D721Med (cell line): ENCODE measurements at places on chromosomes 7 and 10.
A peak's percentile ranks its signal among the peaks of the same experiment; 100 is the strongest.

DNA sequence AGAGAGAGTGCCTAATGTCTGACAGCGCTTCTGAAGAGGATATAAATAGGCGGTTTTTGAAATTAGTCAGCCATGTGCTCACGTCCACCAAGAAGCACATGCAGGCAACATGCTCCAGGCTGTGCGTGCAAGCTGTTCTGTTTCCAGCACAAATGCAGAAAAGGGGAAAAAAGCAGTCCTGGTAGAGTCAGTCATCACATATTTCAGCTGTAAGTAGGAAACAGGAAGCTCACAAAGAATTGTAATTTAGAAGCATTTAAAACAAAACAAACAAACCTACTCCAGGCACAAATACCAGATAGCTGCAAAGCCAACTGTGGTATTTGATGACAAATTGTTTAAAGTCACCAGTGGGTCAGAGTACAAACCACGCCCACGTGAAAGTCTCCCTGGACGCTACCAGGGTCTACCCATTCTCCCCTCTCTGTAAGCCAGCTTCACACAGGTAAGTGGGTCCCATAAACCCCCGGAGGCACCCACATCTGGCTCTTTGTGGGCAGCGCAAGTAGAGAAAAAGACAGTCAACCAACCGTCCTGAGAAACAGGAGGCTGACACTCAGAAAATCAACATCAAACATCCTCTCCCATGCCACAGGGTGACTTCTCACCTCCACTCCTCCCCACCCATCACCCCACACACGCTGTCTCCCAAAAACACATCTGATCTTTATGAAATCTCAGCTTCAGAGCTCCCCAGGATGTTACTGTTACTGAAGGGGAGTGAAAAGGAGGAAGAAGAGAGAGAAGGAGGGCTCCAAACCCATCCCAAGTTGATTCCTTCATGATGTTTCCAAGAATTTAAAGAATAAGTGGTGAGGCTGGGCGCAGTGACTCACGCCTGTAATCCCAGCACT lies 186.4 kb downstream of the FAM107B start:
- no peak for DNase-seq

DNA sequence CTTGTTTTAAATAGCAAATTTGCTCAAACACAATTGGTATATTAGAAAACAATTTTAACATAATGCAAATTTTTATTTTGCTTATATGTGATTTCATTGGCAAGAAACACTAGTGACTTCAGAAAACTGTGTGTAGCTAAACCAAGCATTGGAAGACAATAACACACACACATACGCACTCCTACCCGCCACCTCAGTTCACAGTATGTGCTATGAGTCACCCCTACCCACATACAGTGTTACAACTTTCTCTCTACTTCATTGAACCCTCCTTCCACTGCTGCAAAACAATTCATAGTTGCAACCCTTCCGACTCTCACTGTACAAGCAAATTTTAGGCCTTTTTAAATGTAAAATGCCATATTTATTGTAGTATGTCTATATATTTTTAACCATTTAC lies 119.9 kb upstream of the THSD7A start:
- DNase-seq, result no peak

GRCh38 chr7:72326365-72326764 lies 85.8 kb downstream of the CALN1 start:
- no peak for DNase-seq

DNA sequence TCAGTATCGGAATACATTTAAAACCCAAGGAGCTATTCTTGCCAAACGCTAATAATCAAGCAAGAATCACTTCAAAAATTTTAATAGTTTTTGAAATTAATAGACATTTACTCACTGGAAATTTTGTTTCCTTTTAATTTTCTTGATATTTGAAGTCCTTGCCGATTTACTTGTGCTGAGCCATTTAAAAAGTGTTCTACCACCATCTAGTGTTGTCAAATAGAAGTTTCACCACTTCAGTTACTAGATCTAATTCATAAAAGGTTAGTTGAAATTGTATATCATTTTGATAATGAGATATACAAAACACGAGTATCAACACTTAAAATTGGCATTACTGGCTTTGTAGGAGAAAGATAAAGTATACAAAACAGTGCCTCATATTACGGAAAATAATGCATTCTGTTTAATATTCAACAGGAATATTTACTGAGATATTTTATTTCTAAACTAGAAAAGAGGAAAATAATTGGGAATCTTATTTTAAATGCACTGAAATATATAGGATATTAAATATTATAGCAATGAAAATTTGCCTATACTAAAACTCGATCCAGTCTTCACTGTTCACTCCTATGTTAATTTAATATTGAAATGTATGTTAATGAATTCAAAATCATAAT lies 664.8 kb upstream of the SEMA3D start:
- DNase-seq, result no peak

DNA sequence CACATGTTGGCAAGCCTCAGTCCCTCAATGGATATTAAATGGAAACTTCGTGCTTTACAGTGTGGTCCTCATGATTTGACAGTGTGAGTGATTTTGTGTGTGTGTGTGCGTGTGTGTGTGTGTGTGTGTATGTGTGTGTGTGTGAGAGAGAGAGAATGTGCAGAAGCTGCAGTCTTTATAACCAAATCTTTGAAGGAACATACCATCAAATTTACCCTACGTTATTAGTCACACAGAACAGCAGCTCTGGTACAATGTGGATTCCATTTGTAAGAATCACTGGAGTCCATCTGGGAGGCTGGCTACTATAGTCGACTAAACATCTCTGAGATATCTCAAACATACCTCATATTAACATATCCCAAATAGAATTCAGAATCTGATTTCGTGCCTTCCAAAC lies 928.0 kb upstream of the POT1 start:
- no peak for DNase-seq

DNA sequence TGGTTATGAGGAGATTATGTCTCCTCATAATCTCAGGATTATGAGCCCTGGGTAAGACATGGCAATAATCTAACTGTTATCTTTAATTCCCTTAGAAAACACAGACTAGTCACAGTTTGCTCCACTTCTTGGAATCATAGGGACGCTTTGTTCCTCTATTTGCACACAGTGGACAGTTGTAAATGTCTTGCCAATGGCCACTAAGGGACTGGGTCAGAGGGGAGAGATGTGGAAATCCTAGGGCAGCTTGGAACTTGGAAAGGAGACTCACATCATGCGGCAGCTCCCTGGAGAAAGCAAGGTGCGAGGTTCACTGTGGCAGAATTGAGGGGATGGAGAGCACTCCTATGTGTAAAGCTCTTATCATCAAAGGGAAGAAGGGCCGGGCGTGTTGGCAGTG lies 266.1 kb downstream of the PRPF18 start:
- peak; percentile 37 for DNase-seq

- DNase-seq, result no peak
Measured at GRCh38 chr10:21969326-21970287, 33.9 kb downstream of the DNAJC1 start.

DNA sequence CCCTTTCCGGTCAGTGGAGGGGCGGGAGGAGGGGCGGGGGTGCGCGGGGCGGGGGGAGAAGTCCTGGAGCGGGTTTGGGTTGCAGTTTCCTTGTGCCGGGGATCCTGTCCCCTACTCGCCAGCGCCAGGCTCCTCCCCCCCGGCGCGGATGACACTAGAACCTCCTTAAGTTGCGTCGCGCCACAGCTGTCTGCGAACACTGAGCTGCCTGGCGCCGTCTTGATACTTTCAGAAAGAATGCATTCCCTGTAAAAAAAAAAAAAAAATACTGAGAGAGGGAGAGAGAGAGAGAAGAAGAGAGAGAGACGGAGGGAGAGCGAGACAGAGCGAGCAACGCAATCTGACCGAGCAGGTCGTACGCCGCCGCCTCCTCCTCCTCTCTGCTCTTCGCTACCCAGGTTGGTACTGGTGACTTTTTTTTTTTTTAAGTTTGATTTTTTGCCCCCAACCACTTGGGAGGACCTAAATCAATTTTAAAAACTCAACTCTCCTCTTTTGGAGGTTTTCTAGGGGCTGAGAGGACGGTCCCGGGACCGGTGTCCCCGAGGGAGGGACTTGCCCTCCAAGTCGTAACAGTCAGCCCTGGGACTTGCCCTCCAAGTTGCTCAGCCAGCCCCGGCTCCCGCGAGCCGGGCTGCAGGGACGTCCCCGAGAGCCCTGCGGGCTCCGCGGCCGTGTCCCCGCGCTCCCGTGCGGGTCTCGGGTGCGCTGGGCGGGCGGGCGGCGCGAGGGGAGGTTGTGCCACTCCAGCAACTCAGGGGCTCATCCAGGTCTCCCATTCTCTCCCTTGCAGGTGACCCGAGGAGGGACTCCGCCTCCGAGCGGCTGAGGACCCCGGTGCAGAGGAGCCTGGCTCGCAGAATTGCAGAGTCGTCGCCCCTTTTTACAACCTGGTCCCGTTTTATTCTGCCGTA lies at the start of gene GATA3:
TSS of gene GATA3 (plus strand) at position 195 of the 914 bp plus-strand sequence. CDS start 968 bp downstream, outside the sequence.
- no peak for DNase-seq

DNA sequence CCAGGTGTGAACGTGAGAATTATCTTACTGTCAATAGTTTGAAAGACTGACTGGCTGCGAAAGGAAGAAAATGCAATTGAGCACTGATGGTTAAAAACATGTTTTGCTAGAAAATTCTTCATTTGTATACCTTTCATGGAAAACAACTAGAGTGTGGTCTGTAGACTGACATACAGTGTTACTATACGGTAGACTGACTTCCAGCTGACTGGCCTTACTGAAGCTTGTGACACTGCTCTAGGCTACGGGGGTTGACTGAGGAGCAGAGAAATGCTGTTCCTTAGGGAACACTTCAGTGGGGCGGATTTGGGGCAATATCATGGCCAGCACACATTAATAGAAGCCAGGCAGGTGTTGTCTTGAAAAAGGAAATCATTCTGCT lies 25.9 kb upstream of the DDC start:
- DNase-seq, result no peak

DNA sequence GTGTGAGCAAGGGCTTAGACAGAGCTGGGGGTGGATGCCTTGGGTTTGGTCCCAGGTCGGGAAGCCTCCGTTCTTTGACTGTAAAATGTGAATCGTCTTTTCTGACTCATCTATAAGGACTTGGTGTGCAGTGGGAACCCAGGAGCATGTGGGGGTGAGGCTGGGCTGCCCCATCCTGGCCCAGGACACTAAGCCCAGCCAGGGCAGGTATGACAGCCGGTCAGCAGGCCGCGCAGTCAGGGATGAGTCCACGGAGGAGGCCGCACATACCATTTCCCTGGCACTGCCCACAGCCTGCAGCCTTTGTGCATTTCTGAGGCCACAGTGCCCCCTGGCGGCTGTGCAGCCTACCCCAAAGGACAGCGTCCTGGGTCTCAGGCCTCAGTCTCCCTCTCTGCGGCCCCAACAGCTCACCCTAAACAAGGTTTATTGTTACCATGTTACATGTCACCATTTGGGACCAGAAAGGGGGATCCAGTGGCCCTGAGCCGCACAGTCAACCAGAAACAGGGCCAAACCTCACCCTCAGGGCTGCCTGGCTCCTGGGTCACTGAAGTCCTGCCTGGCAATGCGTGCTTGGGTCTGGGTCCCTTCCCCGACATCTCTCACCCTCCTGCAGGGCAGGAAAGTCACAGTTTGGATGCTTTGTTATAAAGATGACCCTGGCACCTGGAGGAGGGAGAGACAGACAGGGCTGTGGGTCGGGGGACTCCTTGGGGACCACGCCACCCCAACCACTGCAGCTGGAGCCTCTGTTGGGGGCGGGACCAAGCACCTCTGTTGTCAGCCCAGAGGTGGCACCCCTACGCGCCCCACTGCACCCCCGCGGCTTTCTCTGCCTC lies 14.4 kb upstream of the SH2B2 start:
- peak; percentile 91 for DNase-seq

DNA sequence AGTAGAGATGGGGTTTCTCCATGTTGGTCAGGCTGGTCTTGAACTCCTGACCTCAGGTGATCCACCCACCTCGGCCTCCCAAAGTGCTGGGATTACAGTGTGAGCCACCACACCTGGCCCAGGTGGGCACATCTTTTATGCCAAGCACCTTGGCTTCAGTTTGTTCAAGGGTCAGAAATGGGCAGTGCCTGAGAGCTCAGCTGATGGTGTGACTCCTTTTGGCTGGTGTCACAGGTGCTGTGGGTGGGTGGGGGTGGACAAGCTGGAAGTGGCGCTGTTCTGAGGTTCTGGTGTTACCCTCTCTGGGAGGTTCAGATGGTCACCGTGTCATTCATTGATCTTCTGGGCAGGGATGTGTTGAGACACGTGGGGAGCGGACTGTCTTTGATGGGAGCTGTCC lies 11.5 kb downstream of the ADCY1 start:
- DNase-seq, result no peak

GRCh38 chr7:84261509-84261908 lies 66.9 kb upstream of the SEMA3A start:
- DNase-seq, result no peak

DNA sequence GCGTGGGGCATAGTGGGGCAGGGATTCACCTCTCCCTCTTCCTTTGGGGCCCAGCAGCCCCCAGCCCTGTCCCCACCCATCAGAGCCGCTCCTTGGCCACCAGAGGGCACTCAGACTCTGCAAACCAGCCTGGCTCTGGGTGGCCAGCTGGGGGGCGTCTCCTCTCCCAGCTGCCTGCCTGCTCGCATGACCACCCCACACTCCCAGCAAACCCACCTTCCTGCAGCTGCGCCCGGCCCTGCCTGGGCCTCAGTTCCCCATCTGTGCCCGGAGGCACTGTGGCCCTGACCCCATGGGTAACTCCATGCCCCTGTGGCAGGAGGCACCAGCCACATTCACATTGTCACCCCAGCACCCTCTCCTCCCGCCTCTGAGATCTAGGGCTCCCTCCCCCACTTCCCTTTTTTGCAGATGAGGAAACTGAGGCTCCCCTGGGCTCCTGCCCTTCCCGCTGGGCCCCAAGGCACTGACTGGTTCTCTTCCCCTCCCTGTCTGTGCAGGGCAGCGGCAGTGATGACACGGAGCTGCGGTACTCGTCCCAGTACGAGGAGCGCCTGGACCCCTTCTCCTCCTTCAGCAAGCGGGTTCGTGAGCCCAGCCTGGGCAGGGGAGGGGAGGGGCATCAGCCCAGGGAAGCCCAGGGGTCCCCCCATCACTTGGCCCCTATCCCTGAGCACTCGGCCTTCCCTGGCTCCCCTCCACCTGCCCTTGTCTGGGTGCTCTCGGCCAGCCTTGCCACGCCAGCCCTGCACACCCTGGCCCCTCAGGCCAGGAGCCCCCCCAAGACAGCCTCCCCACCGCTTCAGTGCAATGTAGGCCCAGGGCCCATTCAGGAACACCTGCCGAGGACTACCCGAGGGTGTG lies 6.9 kb upstream of the SH2B2 start:
- DNase-seq, result peak; percentile 90

- DNase-seq, result no peak
Measured at GRCh38 chr10:87750001-87750671, 67.9 kb downstream of the ATAD1 start.

GRCh38 chr10:61786728-61787127 lies 114.8 kb upstream of the ARID5B start:
- no peak for DNase-seq

DNA sequence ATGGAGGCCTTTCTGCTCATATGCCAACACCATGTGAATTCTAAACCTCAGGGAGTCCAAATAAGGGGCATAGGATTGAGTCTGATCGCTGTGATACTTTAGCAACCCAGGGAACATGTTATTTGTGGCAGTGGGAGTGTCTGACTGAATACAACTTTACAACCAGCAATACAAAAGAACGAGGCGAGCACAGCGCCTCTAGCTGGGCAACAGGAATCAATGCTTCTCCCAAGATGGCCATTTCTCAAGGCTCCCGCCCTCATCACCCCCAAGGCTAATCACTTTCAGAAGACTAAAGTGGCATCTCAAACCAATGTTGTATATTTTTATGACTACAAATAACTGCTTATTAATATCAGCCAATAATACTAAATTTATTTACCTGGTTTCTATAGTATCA lies 28.1 kb downstream of the YWHAG start:
- DNase-seq, result no peak
